ENCODE measurements at places on chromosomes 4 and X. TPM values are rescaled to one million over a fixed set of nuclear protein-coding genes. Genes with fewer than 3 reads are reported as not detected.

DNA sequence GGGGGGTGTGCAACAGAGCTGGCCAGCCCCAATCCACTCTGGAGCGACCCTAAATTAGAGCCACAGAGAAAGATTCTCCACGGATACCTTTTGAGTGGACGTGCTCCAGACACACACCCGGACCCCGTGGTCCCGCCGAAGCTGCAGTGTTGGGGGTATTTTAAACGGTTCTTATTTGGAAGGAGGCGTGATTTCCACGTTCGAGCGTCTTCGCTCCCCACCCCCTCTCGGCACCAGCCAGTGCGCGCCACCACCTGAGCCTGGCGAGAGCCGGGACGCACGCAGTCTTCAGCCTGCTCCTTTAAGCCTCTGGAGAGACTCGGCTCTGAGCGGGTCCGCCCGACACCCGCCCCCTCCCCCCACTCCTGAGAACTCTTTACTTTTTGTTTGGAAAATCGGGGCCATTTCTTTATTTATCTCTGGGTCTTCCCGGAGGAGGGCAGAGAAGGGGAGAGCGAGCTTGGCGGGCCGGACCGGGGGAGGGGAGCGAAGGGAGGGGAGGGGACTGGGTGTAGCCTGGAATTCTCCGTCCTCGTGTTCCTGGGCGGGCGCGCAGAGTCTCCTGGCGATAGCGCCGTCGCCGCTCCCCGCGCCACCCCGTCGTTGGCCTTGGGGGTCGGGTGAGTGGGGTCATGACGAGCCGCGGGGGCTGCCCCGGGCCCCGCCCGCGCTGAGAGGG is 668 bp upstream of the PTCHD1 start:
- DNase-seq: no peak

The ATP1B4 gene
- not detected for total RNA-seq

The AGTR2 gene
- total RNA-seq: 0.22 TPM

The PLS3 gene
- total RNA-seq: 40.8 TPM

DNA sequence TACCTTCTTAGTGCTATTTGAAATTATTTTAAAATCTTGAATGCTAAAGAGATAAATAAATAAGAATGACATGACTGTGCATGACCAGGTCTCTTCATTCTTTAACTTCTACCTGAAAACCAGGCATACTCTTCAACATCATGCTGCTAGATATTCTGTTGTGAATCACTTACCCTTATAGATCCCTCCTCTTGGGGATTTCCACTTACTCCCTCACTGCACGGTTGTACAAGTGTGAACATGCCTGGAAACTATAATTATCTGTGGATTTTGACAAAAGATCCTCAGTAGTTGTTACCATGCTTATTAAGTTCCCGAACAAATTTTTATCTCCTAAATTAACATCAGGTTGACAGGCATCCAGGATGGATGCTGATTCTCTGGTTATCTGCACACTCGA is 54.3 kb downstream of the ADGRL3 start:
- no peak for DNase-seq

- DNase-seq: no peak
These were observed 7.9 kb downstream of the ARL9 start for GRCh38 chr4:56513517-56513916.

- DNase-seq: no peak
These were observed 1255.7 kb downstream of the ADGRL3 start for GRCh38 chr4:62455871-62456270.
